ENCODE measurements at places on chromosomes 6 and 20. TPM values are rescaled to one million over a fixed set of nuclear protein-coding genes. Genes with fewer than 3 reads are reported as not detected.

DNA sequence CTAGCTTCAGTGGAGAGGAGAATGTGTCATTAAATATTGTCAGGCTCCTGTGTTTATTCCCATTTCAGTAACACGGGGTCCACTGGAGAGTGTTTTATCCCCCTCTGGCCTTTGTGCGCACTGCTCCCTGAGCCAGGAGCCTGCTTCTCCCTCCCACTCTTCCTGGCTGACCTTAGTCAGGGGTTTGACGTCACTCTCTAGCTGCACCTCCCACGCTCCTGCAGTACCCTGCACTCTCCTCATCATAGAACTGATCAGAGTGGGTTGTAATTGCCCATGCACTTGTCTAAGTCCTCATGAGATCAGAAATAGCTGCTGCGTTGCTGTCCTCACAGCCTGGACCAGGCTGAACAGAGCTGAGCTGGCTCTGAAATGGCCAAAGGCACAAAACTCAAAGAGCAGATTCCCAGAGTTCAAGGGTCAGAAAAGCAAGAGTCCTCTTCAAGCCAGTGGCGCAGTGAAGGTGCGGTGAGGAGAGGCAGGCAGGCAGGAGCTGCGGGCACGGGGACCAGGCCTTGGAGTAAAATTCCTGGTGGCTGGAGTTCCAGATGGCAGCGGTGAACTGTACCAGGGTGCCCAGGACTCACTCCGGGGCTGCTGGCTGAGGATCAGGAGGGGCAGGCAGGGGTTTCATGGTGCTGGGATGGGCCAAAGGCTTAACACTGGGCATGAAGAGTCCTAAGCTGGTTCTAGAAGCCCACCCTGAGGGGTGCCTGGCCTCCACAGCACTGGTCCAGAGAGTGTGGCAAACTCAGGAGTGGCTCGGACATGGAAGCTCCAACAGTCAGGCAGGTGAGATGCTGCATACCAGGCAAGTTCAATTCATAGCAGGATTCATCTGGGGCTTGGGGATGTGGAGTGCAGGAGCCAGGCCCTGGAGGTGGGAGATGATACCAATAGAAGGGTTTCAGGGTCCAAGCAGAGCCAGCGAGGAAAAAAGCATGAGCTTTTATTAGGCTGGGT lies 170.9 kb downstream of the SCP2D1 start:
- no peak for DNase-seq

DNA sequence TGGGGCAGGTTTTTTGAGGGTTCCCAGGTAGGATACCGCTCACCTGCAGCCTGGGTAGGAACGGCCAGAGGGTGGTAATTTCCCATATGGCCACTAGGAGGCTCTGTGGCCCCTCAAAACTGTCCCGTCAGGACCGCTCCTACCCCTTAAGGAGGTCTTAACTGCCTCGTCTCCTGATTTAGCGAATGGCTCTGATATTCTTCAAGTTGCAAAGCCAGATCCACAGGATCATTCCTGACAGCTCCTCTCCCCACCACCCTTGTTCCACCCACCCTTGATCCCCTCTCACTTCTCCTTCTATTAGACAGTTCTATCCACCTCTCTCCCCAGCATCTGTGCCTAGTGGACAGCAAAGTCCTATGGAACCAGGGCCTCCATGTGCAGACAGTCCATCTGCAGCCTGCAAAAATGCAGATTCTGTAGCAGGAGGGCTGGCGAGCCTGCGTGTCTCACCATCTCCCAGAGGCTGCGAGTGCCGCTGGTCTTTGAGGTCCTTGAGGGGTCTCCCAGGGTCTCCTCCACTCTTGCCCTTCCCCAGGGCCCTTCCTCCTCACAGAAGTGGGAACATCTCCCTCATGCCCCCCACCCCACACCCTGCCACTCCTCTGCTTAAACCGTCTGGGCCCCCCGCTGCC lies 34.3 kb upstream of the ZBP1 start:
- peak; percentile 21 for DNase-seq

DNA sequence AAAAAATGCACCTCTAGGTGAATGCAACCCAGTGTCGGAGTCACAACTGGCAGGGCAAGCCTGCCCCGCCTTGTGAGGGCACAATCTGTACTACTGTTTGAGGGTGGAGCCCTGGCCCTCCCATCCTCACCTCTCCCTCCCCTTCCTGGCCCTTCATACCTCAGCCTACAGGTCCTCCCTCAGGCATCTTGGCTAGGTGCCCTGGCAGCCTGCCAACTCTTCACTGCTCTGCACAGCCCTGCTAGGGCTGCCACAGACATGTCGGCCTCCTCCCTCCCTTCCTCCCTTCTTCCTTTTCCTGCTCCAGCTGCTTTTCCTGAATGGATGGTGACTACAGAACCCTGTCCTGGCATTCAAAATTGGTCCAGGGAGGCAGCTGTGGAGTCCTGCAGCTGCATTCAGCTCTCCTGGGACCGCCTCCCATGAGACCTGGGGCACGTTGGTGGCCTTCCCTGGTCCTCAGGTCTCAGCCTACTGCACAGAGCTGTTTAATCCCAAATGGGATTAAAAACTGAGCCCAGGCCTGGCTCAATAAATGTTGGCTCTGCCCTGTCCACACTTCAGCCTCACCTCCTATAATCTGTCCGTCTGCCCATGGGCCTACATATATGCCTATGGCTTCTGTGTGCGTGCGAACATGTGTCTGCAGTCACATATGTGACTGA lies 52.7 kb downstream of the CDH22 start:
- no peak for DNase-seq

- peak; percentile 42 for DNase-seq
These were observed 61.7 kb downstream of the PYGB start for GRCh38 chr20:25309395-25310267.

RALGAPB gene
- polyA plus RNA-seq, result 11.4 TPM

IPCEF1 gene
- polyA plus RNA-seq, result 83.8 TPM

VSX1 gene
- not detected for polyA plus RNA-seq

LCA5 gene
- 0.17 TPM for polyA plus RNA-seq

COL19A1 gene
- not detected for polyA plus RNA-seq

Measured in CD4-positive, CD25-positive, alpha-beta regulatory T cell (primary cell).